Gastroesophageal sphincter (tissue), 4 donors: ENCODE measurements at places on chromosomes 7 and 10. TPM values are rescaled to one million over a fixed set of nuclear protein-coding genes. Genes with fewer than 3 reads are reported as not detected.

GRCh38 chr7:128132426-128133069 lies 101.3 kb upstream of the LRRC4 start:
- no peak for ATAC-seq

CYP2C8 gene
- not detected for total RNA-seq

ARMS2 gene
- total RNA-seq: not detected

AFAP1L2 gene
- 20.8 TPM for total RNA-seq

DNA sequence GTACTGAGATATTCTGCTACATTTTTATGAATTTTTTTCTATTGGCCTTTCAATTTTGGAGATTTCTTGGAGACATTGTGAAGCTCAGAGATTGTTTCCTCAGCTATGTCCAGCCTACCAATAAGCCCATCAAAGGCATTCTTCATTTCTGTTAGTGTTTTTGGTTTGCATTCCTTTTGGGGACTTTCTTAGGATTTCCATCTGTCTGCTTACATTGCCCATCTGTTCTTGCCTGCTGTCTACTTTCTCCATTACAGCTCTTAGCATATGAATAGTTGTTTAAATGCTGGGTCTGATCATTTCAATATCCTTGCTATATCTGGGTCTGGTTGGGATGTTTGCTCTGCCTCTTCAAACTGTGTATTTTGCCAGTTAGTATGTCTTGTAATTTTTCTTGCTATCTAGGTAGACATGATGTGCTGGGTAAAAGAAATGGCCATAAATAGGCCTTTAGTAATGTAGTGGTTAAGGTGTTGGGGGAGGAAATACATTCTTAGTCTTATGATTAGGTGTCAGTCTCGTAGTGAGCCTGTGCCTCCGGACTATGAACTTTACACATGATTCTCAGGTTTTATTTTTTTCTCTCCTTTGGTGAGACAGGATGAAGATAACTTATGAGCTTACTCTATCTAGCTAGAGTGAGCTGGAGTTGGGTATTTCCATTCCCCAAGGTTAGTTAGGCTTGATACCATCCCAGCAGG lies 32.6 kb upstream of the NME8 start:
- ATAC-seq: no peak

GRCh38 chr10:97830064-97830463 lies 19.6 kb upstream of the GOLGA7B start:
- no peak for ATAC-seq

TSPAN12 gene
- total RNA-seq: 4.4 TPM

NPSR1 gene
- not detected for total RNA-seq

RNLS gene
- 18.1 TPM for total RNA-seq

WNT16 gene
- 0.17 TPM for total RNA-seq

DNA sequence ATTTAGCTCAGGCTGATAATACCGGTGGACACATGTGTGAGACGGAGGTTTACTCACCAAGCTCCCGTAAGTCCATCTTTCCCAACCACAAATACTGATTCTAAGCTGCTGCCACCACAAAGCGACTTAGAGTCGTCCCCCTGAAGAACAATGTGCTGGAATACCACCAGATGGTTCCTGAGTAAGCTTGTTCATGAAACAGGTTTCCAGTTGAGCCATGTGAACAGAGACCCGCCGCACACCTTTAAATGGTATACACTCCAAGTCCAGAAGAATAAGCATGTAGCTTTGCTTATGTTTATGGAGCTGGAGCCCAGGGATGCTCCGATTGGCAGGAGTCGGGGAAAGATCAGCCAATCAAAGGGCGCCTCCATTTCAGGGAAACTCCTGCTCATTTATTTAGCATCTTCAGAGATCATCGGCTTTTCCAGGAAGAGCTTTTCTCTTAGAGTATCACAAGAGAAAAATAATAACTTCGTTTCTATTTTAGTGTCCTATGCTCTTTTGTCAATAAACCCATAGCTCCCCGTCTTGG lies 261.6 kb upstream of the AOAH start:
- ATAC-seq: no peak

KIAA1549 gene
- 3.8 TPM for total RNA-seq

DNA sequence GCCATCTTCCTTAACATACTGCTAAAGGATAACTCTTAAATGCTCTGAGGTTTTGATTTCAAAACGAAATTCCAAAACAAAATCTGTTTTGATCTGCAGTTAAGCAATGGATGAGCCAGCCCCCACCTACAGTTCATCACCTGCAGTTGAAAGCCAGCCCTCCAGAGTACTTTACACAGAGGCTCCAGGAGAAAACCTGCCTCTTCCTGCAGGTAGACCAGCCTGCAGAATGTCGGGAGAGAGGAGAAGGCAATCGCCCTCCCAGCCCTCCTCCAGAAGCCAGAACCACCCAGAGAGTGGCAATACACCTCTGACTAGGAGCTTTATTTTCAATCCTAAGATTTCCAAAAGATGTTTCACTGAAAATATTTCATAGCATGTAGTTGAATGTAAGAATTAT lies 798.1 kb downstream of the GATA3 start:
- no peak for ATAC-seq

DNA sequence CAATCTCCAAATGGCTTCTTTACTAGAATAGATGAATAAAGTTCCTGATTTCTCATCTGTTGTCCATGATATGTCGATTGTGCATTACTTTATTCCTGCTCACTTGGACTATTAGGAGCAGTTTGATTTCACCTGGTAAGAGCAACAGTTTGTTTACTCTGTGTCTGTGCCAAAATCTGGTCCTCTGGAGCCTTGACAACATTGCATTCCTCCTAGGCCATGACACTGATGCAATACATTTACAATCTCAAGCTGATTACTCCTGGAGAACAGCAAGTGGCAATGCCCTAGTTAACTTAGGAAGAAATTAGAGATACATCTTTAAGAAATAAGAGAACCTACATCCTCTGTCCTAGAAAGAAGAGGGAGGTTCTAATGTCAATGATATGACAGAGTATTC lies 71.8 kb downstream of the SGCE start:
- ATAC-seq: no peak

DNA sequence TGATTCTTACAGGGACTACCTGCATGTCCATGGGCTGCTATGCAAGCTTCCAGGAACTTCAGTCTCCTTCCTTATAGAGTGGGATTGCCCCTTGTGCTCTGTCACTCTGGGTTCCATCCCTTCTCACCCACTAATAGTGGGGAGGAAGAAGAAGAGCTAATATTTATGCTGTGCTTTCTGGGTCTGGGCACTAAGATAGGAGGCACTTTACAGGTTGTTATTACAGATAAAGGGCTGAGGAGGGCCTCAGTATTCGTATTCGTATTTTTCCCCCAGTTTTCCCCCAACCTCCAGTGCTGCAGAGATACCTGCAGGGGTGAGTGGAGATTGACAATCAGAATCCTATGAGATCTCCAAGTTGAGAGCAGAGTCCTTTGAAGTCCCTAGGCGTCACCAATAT lies 14.2 kb downstream of the HK1 start:
- ATAC-seq: no peak

KCND2 gene
- total RNA-seq: 0.93 TPM

DNA sequence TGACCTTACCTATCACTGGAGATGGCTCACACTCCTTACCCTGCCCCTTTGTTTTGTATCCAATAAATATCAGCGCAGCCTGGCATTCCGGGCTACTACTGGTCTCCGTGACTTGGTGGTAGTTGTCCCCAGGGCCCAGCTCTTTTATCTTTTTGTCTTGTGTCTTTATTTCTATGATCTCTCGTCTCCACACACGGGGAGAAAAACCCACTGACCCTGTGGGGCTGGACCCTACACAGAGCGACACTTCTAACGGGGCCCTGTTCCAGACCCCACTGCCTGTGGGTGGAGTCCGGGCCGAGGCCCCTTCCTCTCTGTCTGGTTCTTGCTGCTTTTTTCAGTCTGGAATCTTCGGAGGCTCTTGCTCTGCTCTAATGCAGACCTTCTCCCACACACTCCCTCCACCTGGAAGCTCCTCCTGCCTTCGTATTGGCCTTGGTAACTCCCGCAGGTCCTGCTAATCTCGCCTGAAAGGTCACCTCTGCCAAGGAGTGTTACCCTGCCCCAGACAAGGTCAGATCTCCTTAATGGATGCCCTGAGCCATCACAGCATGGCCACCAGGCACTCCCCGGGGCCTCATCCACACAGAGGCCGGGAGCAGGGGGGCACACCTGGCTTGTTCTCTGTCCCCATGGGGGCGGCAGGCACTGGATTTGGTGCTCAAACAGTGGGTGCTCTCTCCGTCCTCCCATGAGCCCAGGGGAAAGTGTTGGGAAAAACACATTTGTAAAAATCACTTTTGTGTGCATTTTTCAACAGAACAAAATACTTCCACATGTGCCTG lies 531.7 kb downstream of the PTPRN2 start:
- no peak for ATAC-seq

DNA sequence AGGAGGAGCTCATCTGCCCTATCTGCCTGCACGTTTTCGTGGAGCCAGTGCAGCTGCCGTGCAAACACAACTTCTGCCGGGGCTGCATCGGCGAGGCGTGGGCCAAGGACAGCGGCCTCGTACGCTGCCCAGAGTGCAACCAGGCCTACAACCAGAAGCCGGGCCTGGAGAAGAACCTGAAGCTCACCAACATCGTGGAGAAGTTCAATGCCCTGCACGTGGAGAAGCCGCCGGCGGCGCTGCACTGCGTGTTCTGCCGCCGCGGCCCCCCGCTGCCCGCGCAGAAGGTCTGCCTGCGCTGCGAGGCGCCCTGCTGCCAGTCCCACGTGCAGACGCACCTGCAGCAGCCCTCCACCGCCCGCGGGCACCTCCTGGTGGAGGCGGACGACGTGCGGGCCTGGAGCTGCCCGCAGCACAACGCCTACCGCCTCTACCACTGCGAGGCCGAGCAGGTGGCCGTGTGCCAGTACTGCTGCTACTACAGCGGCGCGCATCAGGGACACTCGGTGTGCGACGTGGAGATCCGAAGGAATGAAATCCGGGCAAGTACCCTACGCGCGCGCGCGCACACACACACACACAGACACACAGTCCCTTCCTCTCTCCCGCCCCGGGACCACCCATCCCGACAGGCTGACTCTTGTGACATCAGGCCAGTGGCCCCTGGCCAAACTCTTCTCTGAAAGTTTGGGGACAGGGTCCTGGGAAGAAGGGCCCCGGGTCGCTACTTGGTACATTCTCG lies 538 bp downstream of the TRIM8 start:
- ATAC-seq: peak; percentile 13

GRCh38 chr7:99196536-99197258 lies 11.2 kb downstream of the KPNA7 start:
- ATAC-seq: no peak

GRCh38 chr7:50655020-50655419 lies 89.8 kb upstream of the DDC start:
- no peak for ATAC-seq

DNA sequence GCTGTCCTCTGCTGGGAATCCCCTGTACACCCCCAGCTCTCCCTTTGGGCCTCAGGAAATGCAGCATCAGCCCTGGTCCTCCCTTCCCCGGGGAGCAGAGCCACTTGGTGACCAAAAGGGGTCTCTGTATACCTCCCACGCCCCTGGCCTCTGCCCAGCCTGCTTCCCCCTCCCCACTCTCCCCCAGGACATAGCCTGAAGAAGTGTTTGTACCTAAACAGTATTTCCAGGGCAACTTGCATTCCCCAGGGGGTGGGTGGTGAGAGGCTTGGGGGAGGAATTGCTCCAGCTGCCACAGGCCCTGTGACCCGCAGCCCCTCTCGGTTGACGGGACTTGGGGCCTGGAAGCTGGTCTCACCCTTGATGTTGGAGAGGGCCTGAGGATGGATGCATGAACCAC lies 39.3 kb downstream of the TMEM270 start:
- ATAC-seq: peak; percentile 17

STAM gene
- 14.9 TPM for total RNA-seq

NFKB2 gene
- 31.6 TPM for total RNA-seq

DNA sequence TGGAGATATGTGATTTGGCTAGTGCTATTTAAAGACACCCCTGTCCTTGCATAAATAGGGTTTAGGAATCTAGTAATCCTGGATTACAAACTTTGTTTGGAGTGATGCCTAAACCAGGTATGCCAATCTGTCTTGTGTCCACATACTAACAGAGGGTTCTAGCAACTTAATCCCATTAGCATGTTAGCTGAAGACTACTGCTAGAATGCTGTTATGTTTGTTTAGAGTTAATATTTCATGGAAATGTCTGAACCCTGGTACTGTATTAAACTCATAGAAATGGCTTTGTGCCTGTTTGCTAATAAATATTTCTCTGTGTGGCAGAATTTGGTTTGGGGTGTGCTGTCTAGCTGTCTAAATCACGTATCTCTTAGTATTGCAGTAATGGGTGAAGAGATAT lies 150.8 kb downstream of the PFKFB3 start:
- ATAC-seq: no peak

CDNF gene
- 2.3 TPM for total RNA-seq

SPDYE2 gene
- not detected for total RNA-seq

GRCh38 chr7:21966271-21966670 lies 20.6 kb upstream of the CDCA7L start:
- ATAC-seq: no peak

TMEM176B gene
- total RNA-seq: 45.9 TPM

- no peak for ATAC-seq
These were observed 329.9 kb downstream of the FGFR2 start for GRCh38 chr10:121268363-121268762.
